ENCODE measurements at places on chromosomes 12 and 14.

DNA sequence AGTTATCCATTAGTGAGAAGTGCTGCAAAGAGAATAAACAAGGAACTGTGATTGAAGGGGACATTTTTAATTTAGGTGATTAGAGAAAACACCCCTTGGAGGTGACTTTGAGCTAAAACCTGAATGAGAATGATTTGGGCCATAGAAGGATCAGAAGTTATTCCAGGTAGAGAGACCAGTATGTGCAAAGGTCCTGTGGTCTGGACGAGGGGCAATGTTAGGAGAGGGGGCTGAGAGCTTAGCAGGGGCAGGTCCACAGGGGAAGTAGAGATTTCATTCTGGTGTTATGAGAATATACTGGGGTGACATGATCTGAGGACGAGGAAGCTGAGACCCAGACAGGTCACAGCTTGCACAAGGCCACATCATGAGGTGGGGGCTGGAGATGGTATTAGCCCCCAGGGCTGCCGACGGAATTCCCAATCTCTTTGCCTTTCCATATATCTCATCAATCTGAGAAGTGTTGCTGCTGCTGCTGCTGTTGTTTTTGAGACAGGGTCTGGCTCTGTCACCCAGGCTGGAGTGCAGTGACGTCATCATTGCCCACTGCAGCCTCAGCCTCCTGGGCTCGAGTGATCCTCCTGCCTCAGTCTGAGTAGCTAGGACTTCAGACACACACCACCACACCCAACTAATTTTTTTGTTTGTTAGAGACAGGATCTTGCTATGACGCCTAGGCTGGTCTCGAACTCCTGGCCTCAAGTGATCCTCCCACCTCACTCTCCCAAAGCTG is 55.6 kb downstream of the KCTD10 start:
- no peak for DNase-seq

- DNase-seq: no peak
Measured at GRCh38 chr14:45070215-45070614, 13.7 kb upstream of the PRPF39 start.

DNA sequence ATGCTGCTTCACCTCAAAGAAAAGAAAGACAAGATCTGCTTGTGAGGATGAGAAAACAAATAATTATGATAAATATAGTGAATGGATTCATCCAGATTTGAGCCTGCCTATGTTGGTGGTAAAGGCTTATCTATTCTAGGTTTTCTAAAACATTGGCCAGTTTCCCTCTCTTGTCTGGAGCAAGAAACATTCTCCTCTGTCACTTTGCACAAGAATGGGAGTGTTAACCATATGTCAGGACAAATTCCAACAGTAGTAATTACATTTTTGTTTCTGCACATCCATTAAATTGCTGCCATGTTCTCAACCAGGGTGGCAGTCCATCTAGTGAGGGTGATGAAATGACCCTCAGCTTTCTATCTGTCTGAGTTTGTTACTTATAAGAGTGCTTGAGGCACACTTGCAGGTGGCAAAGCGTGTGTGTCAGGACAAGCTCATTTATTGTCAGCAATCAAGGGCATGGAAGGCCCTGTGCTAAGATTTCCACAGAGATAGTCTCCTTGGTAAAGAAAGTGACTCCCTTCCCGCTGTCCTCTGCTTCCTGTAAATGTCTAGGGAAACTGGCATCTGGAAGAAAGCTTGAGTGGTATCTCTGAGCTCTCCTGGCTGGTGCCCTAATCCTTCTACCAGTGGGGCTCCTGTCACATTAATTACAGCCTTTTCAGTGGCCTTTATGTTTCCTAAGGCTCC is 502.1 kb upstream of the FLRT2 start:
- no peak for DNase-seq

DNA sequence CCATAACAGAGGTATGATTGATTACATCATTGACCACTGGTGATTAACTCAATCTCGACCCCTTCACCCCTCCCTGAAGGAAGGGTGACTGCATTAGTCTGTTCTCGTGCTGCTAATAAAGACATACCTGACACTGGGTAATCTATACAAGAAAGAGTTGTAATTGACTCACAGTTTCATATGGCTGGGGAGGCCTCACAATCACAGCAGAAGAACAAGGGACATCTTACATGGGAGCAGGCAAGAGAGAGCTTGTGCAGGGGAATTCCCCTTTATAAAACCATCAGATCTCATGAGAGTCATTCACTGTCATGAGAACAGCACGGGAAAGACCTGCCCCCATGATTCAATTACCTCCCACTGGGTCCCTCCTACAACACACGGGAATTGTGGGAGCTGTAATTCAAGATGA is 55.9 kb upstream of the TMCC3 start:
- DNase-seq: no peak

- no peak for DNase-seq
Measured at GRCh38 chr12:94922561-94922960, 80.9 kb downstream of the NDUFA12 start.

GRCh38 chr14:67457782-67458181 is 30.7 kb downstream of the TMEM229B start:
- no peak for DNase-seq

DNA sequence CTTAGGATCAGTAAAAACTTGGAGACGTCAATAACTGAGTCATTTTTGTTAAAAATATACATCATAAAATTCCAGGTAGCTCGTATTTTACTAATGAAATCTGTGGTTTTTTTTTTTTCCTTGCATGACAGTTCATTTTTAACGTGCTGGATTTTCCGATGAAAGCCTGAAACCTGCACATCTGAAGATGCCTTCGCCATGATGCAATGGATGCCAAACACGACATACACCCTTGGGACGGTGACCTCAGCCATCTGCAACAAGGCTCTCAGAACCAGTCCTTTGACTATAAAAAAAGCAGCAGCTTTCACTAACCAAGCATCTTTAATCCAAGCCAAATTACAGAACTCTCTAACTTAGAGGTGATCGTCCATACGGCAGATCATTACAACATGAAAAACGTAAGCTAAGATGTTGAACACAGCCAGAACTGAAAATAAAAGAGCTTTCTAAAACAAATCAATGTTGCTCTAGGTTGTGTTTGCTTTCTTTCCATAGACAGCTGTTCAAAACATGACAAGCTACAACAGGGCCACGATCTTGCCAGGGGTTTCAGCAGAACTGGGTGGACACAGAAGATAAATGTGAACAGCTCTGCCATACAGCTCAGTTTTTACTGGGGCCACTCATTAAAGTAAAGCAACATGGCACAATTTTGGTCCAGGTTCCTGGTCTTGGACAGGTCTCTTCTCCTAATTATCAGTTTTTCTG is 7.8 kb downstream of the NIN start:
- DNase-seq: no peak

DNA sequence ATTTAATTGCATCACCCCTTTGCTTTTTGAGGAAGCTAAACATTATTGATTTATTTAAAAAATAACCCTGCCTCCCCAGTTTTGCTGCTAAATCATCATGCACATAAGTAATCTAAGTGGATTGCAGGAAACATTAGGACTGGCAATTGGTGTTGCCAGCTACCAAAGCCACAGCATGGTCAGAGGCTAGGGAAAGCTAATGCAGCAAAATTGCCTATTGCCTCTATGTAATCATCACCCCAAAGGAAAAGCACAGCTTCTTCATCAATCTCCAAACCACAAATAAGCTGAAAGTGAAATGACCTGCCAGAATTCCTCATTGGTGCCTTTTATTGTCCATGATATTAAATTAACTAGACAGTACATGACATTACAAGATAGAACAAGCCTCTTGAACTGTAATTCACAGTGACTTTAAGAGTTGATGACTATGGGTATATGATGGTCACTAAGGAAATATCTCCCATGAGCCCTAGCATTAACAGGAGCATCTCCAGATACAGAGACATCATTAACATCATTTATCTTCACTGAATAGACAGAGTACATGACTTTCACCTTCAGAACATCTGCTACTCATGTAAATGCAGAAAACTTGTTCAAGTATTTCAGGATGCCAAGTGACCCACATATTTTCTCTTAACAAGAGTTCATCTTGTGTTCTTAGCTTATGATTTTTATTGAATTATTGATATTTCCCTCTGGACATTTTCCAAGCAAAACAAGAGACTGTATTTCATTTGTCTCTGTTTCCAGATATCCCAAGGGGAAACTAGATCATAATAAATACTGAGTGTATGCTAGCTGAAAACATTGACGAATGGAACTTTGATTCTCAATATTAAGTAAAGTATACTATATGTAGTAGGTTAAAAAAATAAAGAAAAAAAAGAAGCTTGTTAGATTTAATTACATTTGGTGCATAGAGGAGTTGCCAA is 29.4 kb downstream of the PTPRR start:
- DNase-seq: no peak

Measured in aorta (tissue), 5 donors.